SJSA1 (cell line): ENCODE measurements at places on chromosomes 2 and 18. TPM values are rescaled to one million over a fixed set of nuclear protein-coding genes. Genes with fewer than 3 reads are reported as not detected.

GRCh38 chr18:12307701-12308385, at the start of gene TUBB6:
Gene TUBB6, plus strand, starts transcription at chr18:12308241. Its CDS starts 52 bp downstream, at chr18:12308293.
- DNase-seq = peak; percentile 93

GRCh38 chr2:62410015-62410453, 96.0 kb downstream of the TMEM17 start:
- DNase-seq = no peak

DNA sequence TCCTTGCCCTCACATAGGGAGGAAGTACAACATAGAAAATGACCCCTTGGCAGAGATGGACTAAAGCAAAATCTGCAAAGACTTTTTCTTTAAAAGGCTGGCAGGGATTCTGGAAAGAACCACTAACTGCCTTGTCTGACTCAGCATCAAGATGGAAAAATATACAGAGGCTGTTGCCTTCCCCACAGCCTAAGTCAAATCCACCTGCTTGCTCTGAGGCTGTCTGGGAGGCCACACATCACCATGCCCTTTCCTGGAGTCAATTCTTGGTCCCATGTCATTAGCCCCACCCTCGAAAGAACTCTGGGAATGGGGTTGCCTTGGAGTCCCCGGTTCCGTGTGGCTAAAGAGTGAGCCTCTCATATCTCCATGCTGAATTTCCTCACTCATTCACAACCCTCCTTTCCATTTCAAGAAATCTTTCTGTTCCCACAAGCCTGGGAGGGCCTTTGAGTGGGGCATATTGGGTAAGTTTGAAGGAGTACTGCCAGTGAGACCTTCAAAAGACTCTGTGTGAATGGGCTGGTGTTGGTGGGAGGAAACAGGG, 39.4 kb downstream of the BMP10 start:
- no peak for DNase-seq

- no peak for DNase-seq
Observed at GRCh38 chr2:218418321-218418716, 604 bp upstream of the VIL1 start.

Gene CNGA3
- not detected in 2 replicates for total RNA-seq
